ENCODE measurements at places on chromosomes 7 and 10.

DNA sequence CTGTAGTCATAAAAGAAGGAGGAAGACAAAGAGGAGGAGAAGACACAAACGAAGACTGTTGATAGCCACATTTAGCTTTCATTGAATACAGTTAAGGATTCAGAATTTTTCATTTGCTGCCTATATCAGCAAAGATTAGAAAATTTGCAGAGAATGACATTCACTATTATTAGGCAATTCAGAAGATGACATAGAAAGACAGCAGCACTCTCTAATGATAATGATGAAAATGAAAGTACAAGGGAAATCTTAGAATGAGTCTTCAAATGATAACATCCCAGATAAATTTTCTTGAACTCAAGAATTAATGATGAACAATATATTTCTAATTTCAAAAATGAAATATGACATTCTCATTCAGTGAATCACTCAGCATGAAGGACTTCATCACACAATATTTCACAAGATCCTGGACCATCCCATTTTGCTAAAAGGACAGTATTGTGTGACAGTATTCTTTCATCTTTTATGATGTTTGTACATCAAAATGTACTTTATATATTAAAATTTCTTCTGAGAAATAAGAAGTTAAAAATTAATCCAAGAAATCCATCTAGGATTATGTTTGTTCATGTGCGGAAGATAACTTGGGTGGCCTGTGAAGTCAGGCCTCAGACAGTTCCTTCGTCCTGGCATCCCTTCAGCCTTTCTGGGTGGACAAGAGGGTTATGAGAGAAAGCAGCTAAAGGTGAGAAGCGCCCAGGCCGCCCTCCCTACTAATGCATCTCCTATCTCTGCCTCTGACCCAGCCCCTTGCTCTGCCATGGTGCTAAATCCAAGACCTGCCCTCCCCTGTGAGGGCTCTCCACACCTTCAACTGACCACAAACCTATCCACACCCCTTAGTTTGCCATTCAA lies 47.4 kb upstream of the CAMK2B start:
- peak; percentile 54 for DNase-seq

GRCh38 chr7:31563522-31563921 lies 49.6 kb downstream of the ITPRID1 start:
- DNase-seq: no peak

DNA sequence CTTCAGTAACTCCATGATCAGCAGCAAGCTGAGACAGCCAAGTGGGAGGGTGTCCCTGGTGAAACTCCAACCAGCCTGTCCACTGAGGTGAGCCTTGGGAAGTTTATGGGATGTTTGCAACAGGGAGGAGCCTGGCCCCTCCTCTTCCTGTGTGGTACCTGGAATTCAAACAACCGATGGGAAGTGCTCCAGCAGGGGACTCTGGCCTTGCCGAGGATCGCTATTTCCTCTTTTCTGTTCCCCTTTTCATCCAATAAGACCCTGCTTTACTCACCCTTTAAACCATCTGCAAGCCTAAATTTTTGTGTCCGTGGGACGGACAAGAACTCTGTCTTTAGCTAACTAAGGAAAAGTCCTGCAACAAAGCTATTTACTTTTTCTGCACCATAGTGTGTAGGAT lies 491.1 kb upstream of the ZMIZ1 start:
- DNase-seq: no peak

GRCh38 chr10:47123716-47124288 lies 176.2 kb upstream of the GDF10 start:
- no peak for DNase-seq

DNA sequence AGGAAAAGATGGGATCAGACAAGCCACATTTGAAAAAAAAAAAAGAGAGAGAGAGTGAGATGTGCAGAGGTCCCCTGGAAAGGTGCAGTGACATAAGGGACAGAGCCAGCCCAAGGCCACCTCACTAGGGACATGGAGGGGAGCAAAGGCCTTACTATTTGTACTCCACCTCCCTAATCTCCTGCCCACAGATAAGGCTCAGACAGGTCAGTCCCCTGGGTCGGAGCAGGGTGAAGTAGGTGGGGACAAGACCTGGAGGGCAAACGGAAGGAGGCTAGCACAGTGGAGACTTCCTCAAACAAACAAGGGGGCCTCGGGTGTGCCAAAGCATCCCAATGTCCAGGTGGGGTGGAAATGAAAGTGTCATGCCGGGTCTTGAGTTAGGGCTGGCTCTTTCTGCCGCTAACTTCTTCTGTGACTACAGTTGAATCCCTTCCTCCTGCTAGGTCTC lies 7.0 kb downstream of the PRF1 start:
- DNase-seq: no peak

DNA sequence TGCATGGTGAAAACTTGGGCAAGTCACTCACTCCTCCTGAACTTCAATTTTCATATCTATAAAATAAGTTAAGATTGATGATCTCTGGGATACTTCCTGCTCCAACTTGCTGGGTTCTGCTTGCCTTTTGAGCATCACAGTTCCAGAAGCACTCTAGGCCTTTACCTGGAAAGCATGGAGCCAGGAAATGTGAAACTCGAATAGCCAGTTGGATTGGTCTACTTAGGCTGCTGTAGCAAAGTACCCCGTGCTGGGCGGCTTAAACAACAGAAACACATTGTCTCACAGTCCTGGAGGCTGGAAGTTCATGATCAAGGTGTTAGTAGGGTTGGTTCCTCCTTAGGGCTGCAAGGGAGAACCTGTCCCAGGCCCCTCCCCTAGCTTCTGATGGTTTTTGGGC lies 64.5 kb downstream of the NAMPT start:
- no peak for DNase-seq

GRCh38 chr10:31768467-31768866 lies 160.2 kb downstream of the ARHGAP12 start:
- DNase-seq: peak; percentile 13

DNA sequence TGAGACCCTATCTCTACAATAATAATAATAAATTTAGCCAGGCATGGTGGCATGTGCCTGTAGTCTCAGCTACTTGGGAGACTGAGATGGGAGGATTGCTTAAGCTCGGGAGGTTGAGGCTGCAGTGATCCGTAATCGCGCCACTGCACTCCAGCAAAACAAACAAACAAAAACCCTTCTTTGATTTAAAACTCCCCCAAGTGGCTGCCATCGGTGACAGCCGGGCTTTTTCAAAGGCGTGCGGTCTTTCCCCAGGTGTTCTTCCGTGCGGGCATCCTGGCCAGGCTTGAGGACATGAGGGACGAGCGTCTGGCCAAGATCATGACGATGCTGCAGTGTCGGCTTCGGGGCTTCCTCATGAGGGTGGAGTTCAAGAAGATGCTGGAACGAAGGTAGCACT lies 1.9 kb upstream of the MYH16 start:
- DNase-seq: no peak

DNA sequence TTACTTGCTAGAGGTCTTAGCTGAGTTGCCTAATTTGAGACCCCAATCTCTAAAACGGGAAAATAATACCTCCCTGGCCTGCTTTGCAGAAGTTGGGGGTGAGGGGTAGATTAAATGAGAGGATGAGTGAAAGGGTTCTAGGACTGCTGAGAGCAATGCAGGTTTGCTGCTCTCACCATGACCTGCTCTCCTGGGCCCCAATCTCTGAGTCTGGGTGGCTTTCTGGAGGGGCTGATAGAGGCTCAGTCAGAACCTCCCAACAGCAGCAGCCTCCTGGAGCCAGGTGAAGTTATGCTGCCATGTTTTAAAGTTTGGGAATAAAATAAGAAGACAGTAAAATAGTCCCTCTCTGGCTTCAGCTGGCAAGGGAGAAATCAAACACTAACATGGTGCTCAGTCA lies 7.3 kb downstream of the UROS start:
- no peak for DNase-seq
